ENCODE measurements at places on chromosomes 11 and 22.
A peak's percentile ranks its signal among the peaks of the same experiment; 100 is the strongest.

DNA sequence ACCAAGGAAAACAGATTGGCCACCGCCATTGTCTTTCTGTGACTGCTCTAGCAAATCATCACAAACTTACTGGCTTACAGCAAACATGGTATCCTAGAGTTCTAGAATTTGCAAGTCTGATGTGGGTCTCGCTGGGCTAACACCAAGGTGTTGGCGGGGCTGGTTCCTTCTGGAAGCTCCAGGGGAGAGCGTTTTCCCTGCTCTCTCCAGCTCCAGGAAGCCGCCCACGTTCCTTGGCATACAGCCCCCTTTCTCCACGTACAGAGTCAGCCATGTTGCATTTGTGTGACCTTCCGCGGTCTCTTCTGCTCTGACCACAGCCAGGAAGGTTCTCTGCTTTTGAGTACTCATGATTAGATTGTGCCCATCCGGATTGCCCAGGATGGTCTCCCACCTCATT is 27.5 kb downstream of the TBC1D22A start:
- DNase-seq, result no peak

DNA sequence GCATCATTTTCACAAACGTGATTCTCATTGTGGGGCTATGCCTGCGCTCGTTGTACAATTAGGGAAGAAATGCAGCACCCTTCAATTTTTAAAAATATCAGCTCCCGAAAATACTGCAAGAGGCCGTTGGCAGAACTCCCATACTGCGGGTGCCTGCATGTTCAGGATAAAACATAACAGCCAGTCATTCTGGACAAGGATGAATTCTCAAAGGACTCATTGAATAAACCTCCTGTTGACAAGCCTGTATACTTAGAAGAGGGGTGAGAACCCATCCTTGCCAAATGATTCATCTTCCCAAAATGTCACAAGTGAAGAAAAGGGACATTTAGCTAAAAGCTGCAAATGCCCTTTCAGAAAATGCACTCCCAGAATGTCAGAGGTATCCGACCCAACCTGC is 141.9 kb downstream of the CSNK2A3 start:
- no peak for DNase-seq

- no peak for DNase-seq
These were observed 723 bp downstream of the CACNG2 start for GRCh38 chr22:36702842-36703215.

- DNase-seq, result no peak
These were observed 301.9 kb upstream of the ZC3H12C start for GRCh38 chr11:109791337-109791736.

DNA sequence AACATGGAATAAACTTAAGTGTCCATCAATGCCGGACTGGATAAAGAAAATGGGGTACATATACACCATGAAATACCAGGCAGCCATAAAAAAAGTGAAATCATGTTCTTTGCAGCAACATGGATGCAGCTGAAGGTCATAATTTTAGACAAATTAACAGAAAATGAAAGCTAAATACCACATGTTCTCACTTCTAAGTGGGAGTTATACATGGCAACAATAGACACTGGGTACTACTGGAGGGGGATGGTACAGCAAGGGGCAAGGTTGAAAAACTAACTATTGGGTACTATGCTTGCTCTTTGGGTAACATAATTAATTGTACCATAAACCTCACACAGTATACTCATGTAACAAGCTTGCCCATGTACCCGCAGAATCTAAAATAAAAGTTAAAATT is 851.6 kb downstream of the DLG2 start:
- no peak for DNase-seq

DNA sequence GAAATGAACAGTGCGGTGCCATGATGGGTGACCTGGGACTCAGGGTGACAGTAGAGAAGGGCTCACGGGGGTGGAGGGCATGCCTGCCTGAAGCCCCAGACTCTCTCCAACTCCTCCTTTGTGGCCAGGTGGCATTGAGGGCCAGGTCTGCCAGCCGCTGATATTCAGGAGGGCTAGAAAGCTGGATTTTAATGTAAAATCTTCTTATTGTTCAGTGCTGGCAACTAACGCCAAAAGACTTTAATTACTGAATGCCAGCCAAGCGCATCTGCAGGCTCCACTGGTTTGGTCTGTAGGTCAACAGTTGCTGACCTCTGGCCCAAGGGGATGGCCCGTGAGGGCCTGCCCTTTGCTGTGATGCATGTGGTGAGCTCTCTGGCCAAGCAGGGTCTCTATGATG is 10.3 kb downstream of the MRGPRG start:
- no peak for DNase-seq

DNA sequence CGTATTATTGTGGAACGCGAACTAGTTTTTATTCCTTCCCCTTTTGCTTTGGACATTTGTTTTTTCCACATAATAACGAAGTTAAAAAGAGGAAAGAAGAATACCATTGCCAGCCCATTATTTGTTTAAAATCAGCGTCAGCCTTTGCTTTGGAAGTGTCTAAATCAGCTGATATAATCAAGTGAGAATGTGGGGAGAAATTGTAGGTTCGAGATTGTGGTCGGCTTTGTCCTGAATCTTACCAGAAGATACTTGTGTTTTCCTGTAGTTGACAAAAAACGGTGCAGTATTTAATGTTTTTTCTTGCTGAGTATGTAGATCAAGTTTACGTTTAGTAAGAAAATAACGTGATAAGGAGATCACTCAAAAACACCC is 935 bp downstream of the ZNF143 start:
- no peak for DNase-seq

DNA sequence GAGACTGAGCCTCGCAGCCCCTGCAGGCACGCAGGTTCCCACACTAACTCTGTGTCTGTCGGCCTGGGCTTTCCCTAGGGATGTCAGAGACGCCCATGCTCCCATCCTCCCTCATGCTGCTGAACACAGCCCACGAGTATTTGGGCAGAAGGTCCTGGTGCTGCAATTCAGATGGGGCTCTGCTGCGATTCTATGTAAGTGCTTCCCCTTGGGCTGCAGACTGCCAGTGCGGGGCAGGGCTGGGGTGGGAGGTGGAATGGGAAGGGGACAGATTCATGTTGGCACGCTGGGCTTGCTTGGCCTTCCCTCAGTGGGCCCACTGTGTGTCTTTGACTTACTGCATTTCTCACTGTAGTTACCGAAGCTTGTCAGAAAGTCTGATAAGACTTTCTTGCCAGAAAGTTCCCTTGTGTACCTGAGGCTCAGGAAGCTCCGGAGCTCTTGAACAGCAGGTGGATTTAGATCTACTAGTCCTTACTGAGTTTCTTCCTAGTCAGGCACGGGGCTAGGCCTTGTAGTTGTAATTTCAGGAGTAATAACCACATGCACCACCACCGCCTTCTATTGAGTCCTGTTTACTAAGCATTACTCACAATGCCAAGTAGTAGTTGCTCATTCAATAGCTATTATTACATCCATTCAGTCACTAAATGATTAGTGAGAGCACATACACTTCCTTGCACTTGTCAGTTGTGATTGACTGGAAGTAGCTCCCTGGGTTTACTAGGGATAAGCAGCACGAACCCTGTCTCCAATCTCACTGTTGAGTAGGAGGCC is 65.2 kb downstream of the CABIN1 start:
- no peak for DNase-seq

GRCh38 chr11:6079463-6079862 is 28.0 kb upstream of the OR56B4 start:
- DNase-seq, result no peak

- no peak for DNase-seq
These were observed 16.6 kb downstream of the DGAT2 start for GRCh38 chr11:75785187-75785586.

DNA sequence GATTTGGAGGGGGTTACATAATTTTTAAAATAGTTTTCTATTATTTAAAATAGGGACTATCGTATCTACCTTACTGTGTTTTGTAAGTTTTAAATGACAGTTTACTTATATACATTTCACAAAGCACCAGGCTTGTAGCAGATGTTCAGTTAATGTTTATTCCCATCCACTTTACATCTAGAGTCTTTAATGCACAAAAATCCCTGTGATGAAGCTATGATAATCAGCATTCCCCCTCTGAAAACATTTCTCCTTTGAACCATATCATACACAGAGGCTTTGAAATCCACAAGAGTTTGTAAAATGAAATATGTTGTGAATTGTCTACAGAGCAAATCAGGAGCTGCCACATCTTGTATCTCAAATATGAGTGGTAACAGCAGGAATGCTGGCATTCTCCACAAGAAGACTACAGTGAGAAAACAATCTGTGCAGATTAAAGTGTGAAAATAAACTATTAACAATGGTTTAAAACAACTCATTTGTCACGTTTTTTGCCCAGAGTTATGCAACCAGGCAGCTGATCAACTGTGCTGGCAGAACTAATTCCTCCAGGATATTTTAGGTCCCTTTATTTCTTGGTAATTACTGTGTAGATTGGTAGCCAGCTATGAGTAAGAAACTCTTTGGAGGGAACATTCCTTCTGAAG is 699.1 kb upstream of the ARHGAP42 start:
- no peak for DNase-seq

DNA sequence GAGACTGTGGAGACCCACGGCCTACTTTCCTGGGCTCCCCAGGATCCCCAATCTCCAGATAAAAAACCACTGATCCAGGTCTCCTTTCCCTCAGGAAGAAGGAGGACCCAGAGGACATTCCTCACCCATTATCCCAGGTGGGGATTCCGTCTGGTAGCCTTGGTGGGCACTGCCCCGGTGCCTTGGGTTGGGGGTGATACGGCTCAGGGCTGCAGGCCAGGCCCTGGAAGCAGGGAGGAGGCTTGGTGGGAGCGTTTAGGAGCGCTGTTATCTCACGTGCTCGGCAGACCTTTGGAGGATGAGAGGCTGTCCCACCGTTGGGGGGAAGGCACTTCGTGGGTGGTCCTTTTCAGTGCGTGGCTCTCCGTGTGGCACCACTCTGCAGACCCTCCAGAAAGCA is 926.3 kb downstream of the BRD1 start:
- DNase-seq, result no peak

DNA sequence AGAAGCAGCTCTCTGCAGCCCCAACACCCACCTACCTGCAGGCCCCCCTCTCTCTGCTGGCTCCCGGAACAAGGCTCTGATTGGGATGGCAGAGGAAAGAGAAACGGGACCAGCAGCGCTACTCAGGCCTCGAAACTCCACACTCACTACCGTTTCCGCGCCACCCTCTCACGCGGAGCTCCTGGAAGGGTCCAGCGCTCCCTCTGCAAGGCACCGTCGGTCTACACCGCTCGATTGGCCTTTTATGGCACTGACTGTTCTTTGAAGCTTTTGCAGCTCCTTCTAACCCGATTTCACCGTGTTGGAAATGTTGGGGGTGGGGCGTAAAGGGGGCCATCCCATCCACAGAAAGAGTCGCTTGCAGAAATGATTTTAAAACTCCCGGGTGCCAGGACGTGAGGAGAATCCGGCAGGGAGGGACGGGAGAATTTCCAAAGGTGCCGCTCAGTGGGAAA is 323 bp upstream of the PANX1 start:
- DNase-seq, result peak; percentile 40

GRCh38 chr22:23481369-23481768 is 98.7 kb downstream of the IGLL1 start:
- no peak for DNase-seq

DNA sequence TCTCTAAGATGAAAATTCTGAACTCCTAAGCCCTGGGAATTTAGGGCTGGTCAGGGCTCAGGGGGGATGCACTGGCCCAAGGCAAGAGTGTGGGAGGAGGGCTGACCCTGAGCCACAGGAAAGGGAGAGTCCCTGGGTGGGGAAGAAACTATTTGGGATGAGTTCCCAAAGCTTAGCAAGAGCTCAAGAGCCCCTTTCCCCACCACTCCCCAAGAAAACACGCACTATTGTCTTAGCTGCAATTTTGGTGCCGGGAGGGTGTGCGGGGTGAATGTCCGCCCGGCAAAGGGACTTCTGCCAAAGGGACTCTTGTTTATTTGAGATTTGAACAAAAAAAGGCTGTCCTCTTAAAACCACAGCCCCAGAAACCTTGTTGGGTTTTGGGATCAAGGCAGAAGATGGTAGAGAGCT is 37.0 kb downstream of the KIAA1671 start:
- DNase-seq, result no peak
